ENCODE measurements at places on chromosomes 7 and 10.

DNA sequence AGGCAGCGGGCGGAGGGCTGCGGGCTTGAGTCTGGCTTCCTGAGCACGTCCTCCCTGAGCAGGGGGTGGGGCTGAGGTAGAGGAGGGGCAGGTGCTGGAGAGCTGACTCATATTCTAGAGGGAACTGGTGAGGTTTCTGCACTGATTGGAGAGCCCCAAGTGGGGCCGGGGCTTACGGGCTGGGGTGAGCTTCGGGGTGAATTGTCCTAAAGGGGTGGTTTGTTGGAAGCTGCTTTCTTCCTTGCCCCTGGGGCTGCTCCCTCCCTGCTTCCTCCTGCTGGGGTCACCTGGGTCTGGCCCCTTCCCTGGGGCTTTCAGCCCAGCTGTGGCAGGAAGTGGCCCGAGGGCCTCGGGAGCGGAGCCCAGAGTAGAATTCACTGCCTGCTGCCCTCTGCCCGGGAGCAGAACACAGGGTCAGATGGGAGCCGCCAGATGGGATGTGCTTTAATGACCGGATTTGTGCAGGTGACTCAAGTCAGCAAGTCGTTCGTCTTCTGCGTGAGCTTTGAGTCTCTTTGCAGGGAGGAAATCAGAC, 48.6 kb downstream of the FAM20C start:
- DNase-seq: no peak

DNA sequence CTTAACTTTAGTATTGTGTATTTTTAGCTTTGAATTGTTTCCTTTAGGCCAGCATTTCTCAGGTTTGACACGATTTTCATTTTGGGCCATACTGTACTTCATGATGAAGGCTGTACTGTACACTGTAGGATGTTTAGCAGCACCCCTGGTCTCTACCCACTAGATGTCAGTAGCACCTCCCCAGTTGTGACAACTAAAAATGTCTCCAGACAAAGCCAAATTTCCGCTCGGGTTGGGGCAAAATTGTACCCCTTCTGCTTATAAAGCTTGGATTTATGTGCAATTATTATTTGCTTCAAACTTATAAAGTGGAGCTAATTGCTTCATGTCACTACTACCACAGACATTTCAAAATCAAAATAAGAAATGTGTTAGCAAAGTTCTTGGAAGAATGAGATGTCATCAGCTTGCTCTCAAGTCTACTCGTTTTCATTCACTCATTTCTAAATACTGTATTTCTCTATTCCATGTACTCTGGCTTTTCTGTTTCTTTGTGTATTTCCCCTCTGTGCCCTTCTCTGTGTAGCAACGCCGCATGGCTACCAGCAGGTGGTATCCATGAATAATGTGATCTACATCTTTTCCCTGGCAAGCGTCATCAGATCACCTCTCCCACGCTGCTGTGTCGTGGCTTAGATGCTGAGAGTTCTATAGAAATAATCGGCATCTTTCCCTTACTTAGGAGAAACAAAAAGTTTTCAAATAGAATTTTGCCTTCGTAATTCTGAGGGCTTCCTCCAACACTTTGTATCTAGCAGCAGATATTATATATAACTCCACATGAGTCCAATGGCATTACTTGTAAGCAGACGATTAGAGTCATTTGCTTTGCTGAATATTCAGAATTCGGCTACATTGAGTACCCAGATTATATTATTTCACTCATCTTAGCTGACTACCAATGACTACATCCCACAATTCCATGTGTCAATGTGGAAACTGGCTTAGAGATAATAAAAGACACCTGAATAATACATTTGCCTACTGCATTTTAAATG, 47.8 kb upstream of the CALCR start:
- DNase-seq: no peak

- no peak for DNase-seq
These were observed 139.8 kb downstream of the MYOF start for GRCh38 chr10:93342366-93342765.

- DNase-seq: no peak
These were observed 139.0 kb downstream of the FGFR2 start for GRCh38 chr10:121459279-121459621.

GRCh38 chr10:61628875-61629513, 33.7 kb upstream of the CABCOCO1 start:
- DNase-seq: no peak

GRCh38 chr10:131980761-131981428, 828 bp downstream of the BNIP3 start:
- no peak for DNase-seq

GRCh38 chr10:101329341-101330032, 24.5 kb upstream of the BTRC start:
- DNase-seq: no peak

GRCh38 chr7:145331076-145331475, 495.2 kb upstream of the TPK1 start:
- no peak for DNase-seq
